ENCODE measurements at places on chromosomes 4 and X.

GRCh38 chr4:65805936-65806335 is 135.6 kb upstream of the EPHA5 start:
- DNase-seq: no peak

- no peak for DNase-seq
Measured at GRCh38 chrX:43176686-43177085, 398.7 kb upstream of the PPP1R2C start.

DNA sequence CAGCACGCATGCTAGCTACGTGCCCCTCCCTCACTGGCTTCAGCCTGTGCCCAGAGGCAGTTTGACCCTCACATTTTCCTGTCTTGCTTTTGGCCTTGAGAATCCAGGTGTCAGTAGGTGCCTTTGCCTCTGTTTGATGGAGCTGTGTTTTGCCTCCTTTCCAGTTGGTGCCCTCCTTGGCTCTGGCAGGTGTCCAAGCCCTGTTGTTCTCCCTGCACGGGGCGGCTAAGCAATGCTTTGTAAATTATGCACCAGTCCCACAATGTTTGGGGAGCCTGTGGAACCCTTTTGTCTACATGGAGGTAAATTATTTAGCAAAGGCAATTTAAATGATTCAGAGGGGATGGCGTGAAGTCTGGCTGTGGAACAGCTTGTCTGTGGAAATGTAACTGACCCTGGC is 202.9 kb upstream of the BOD1L1 start:
- no peak for DNase-seq

DNA sequence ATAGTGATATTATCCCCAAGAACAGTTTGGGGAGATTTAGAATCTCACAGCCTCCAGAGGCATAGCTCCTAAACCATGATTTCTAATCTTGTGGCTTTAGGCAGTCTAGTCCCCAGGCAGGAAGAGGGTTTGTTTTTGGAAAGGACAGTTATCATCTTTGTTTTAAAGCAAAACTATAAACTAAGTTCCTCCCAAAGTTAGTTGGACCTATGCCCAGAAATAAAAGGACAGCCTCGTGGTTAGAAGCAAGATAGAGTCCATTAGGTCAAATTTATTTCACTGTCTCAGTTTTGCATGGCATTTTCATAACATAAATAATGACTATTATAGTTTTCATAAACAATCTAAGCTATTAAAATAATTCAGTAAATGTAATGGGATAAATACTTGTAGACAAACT is 120.5 kb downstream of the MAGEC2 start:
- DNase-seq: no peak

DNA sequence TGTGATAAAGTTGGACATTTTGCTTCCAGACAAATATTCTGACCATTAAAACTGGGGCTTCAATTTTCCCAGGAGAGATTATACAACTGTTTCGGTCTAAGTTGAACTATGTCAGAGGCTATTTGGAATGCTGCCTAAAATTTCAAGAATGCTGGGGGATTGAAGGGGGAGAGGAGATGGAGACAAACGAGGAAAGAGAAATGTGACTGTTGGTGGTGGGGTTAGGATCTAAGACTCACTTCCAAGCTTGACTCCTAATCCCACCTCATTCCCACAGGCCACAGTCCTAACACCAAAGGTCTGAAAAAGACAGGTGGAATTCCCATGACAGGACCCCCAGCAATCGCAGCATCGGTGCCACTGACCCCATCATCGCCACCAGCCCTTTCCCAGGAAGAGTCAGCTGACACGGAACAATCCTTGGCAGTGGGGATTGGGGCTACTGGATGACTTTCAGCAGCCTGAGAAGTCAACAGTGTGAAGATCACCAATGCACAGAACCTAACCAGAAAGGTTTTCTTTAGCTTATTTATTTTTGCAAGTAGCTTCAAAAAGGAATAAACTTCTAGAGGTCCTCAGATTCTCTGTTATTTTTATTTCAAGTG is 74.0 kb upstream of the PRSS48 start:
- DNase-seq: no peak

DNA sequence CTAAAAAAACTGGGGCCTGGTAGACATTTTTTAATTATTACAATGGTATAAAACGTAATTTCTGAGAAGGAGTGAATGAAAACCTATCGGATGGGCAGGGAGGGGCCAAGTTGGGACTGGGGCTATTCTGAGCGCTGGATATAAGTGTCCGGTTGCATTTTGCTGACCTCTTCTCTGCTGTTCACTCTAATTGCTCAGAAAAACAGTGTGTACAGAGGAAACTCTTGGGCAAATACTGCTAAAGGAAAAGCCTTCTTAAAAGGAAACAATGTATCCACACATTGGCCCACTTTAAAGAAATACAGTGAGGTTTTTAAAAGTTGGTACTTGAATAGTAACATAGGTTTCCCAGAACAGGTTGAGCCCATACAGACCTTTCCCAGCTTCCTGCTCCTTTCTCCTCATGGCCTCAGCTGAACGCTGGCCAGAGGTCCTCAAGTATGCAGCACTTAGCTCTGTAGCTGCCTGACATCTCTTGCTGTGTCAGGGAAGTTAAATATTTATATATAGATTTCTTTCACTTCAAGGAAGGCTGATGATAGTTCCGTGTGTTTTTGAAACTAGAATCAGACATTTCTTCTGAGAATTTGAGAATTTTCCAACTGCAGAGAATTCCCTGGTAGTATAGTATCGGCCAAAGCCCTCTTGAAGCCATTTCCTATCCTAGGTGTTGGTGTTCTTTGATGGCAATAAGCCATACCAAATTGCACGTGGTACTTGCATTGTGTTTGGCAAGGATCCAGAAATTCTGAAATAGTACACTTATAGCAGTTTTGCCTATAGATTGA is 97.1 kb upstream of the SLC4A4 start:
- no peak for DNase-seq

DNA sequence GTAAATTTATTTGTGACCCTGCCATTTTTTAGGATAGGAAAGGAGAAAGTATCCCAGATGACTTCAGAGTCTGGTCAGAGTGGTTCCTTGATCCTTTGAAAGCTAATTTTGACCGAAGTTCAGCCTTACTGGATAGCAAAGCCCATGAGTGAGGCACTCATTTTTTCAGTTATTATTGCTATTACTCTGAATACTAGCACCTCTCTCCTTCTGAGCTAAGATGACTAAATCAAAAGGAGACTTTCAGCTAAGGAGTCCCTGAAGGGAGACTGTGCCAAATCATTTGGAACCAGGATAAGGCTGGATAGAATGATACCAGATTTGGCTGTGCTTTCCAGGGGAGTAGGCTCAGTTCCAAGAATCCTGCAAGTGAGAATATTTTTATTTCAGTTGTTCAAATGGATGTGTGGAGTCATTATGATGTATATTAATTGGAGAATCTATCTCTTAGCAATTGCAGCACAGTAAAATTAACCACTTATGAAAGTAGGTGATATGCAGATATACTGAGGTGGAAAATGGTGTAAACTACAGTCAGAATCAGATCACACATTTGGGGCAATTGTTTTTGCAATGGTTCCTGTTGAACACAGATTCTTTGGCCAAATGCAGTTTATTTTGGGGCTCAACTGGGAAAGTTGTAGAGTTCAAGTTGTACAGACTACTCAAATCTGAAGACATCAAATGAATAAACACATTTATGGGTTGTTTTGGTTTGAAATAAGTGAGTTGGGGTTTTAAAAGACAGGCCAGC is 1.2 kb downstream of the P2RY10 start:
- DNase-seq: no peak

DNA sequence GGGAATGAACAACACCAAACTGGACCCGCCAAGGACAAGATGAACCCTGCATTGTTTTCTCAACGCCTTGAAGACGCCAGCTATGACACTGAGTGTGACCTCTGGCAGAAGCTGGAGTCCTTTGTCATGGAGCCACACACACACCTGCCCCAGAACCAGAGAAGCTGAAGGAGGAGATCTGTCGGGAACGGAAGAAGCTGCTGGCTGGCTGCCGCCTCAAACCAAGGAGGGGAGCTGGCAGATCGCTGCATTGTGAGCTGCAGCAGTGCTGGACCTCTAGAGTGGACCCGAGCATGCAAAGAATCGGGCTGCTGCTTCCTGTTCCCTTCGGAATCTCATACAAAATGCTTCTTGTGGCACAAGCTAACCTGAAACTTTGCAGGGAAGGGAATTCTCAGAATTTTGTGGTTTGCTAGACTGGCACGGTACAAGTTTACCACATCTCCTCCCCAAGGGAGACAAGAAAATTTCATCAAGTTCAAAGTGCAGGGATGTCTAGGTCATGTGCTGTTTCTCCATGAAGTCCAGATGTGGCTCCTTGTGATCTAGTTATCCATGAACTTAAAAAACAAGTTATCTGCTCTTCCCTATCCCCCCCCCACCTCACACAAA is 23.4 kb upstream of the GLRB start:
- no peak for DNase-seq

DNA sequence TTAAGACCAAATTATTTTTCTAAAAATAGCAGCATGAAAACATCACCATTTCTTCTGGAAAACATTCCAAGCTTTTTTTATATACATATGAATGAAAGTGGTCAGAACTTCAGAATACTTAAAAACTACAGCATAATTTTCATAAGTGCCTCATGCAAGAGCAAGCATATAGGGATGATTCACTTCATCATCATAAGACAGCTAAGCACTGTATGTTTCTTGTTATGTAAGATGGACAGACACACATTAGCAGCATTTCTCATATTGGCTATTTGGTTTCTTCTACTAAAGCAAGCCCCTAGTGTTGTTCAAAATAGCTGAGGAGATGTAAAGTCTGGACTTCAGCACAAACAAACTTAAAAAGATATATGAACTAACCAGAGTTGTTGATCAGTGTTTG is 213.1 kb upstream of the NOCT start:
- no peak for DNase-seq

DNA sequence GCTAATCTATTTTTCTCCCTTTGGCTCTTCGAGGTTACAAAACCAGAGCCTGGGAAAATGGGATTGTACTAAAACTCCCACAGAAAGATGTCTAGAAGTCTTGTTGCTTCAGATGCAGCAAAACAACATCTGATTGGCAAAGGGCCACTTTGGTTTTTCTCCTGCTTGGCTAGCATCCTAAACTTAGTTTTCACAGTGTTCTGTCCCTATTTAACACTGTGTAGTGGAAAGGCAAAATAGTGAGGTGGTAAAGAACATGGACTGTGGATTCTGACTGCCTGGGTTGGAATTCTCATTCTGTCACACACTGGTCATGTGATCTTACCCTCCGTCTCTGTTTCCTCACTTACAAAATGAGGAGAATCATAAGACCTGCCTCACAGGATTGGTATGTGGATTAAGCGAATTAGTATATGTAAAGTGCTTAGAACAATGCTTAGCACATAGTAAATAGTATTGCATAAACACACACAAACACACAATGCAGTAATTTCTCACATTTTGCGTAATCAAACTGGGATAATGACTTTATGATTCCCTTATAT is 23.5 kb downstream of the TIGD2 start:
- peak; percentile 44 for DNase-seq

GRCh38 chr4:82886147-82886942 is 4.6 kb downstream of the SEC31A start:
- no peak for DNase-seq

DNA sequence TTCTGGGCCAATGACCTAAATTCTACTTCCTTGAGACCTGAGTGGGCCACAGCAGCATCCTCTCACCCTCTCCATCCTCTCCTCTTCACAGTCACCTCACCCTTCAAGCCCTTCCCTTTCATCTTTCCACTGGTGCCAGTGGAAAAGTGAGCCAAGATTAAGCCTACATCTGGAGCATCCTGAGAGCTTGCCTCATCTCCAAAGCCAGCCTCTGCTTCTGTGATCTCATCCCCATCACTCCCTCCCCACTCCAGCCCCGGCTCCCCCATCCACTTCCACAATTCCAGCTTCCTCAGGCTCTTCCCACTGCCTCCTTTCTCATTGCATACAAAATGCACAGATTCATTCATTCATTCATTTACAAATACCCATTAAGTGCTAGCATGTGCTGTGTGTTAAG is 10.1 kb upstream of the RASL11B start:
- no peak for DNase-seq

- no peak for DNase-seq
Measured at GRCh38 chr4:78652282-78652876, 100.8 kb downstream of the ANXA3 start.

DNA sequence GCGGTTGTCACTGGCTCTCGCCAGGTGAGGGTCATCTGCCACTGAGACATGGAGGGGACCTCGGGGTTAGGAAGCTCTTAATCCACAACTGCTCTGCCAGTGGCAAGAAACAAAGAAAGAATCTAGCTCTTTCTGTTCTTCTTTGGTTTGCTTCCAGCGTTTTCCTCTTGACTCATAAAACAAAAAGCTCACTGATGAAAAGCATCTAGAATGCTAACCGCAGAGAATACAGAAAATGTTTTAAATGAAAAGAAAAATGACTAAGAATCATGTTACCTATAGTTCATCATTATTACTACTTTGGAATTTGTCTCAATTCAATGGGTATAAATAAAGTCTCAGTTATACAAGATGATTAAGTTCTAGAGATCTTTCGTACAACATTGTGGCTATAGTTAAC is 274.8 kb upstream of the TENM3 start:
- DNase-seq: no peak

DNA sequence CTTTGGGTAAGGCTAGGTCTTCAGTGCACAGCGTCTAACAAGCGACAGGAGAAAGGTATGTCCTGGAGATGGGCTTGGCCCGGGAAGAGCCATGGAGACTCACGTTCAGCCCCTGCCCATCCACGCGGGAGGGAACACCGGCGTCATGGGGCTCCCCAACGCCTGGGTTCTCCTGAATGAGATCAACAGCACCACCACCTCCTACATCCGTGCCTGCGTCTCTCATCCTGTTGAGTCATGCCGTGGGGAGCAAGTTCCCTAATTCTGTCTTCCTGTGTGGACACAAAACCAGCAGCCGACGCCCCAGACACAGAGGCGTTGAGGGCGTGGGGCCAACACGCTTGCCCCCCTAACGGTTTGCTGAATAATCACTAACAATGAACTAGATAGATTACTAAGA is 20.1 kb upstream of the IL3RA start:
- DNase-seq: no peak

- DNase-seq: no peak
Measured at GRCh38 chr4:156788782-156789181, 182.8 kb downstream of the PDGFC start.

DNA sequence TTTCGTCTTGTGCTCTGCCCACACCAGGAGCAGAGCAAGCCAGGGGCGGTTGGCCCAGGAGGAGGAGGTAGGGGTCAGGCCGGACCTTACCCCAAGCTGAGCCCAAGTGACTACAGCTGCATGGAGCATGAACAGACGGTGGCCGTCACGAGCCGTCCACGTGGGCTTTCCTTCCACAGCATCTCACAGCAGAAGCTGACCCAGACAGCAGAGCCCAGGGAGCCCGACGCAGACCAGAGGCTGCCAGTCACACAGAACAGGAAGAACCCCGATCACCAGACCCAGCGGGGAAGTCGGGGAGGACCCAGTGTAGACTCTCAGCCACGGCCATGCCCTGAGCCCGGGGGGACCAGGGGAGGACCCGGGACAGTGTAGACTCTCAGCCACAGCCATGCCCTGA is 58.0 kb downstream of the FAM53A start:
- DNase-seq: no peak

- DNase-seq: peak; percentile 50
Measured at GRCh38 chr4:102263024-102263787, 82.1 kb downstream of the SLC39A8 start.

- no peak for DNase-seq
Measured at GRCh38 chr4:98930311-98930865, 1.5 kb upstream of the EIF4E start.

GRCh38 chr4:21470535-21470934 is 478.0 kb downstream of the KCNIP4 start:
- DNase-seq: peak; percentile 80

All from kidney epithelial cell (primary cell).